ENCODE measurements at places on chromosomes 6 and 20. TPM values are rescaled to one million over a fixed set of nuclear protein-coding genes. Genes with fewer than 3 reads are reported as not detected.
A peak's percentile ranks its signal among the peaks of the same experiment; 100 is the strongest.

ARHGAP40 gene
- 0.72 TPM for total RNA-seq

TXLNB gene
- 0.07 TPM for total RNA-seq

NKAPL gene
- 0.41 TPM for total RNA-seq

OR2J3 gene
- 0.30 TPM for total RNA-seq

LINC00237 gene
- total RNA-seq: 0.78 TPM

DNA sequence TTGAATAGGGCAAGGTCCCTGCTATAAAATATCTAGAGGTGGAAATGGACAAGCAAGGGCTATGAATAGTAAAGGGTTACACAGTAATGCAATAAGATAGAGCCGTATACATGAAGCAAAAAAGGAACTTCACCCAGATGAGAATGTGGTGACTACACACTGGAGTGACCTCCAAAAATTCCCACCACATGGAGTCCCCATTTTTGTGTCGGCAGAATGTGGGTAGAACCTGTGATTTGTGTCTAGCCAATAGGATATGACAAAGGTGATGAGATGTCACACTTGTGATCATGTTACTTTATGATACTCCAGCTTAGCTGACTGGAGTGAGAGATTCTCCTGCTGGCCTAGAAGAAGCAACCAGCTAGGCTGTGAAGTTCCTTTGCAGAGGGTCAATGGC lies 96.8 kb downstream of the SYNE1 start:
- no peak overlapping the region for H3K4me3 ChIP-seq
- H3K36me3 ChIP-seq: no peaks in the 10 kb centered on the region
- no peak for DNase-seq
- H3K27me3 ChIP-seq: no peaks in the 10 kb centered on the region
- no peak overlapping the region for H3K27ac ChIP-seq
- no peaks in the 10 kb centered on the region for H3K4me1 ChIP-seq

GRCh38 chr20:48066246-48066645 lies 281.0 kb upstream of the SULF2 start:
- no peak for DNase-seq
- H3K36me3 ChIP-seq: peaks cover 3% of the 10 kb centered on the region
- no peaks in the 10 kb centered on the region for H3K4me1 ChIP-seq
- H3K27me3 ChIP-seq: peaks cover 2% of the 10 kb centered on the region
- no peak overlapping the region for H3K4me3 ChIP-seq
- no peak overlapping the region for H3K27ac ChIP-seq

DNA sequence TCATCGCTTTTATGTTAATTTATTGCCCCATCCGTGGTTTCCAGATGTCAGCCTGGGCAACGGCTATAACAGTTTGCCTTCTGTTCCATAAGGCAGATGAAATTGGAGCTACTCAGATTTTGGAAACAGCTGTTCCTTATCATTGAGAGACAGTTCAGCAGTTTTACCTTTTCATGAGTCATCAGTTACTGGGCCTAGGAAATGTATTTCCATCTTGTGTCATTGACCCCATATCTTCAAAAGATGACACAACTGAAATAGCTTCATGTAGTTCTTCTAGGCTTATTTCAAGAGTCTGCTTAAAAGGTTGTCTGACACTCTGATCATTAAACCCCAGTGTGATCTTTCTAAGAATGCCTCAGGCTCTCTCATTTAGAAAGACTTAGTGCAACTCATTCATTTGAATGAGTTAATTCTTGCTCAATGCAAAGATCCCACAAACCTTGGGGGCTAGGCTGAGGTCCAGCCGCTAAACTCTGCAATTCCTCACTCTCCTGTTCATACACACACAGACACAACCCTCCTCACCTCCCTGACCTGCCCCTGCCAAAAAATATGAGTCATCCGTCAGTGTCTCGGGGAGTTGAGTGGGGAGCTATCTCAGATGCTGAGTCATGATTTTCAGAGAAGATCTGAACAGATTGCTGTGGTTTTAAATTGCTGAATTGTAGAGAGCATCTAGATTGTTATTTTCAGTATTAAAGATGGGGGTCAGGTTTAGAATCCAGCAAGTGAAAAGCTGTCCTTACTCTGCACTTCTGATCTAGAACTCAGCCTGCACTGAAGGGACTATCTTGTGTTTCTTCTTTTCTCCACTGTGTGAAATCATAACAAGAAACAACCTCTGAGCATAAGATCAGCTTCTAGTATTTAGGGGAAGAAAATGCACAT lies 61.8 kb downstream of the RPP40 start:
- peak overlapping the region; percentile 91 for H3K27ac ChIP-seq
- peaks cover 33% of the 10 kb centered on the region for H3K4me1 ChIP-seq
- H3K27me3 ChIP-seq: no peaks in the 10 kb centered on the region
- DNase-seq: no peak
- peaks cover 38% of the 10 kb centered on the region for H3K36me3 ChIP-seq
- no peak overlapping the region for H3K4me3 ChIP-seq

DNA sequence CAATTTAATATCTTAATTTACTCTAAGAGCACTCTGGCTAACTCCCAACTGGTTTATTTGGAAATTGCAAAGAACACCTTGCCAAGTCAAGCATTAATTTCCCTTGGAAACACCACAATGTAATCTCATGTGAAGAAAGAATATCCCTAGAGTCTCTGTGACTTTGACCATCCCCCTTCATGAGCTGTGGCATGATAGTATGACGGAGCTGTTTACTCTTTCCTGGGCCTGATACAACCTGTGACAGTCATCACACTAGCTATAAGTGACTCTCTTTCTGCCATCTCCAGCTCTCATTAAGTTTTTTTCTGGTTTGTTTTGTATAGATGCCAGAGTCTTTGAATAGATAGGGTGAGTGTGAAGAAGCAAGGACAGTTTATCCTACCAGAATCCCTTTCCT lies 470.3 kb upstream of the JARID2 start:
- no peaks in the 10 kb centered on the region for H3K27me3 ChIP-seq
- no peak for DNase-seq
- no peak overlapping the region for H3K27ac ChIP-seq
- H3K36me3 ChIP-seq: peaks cover 13% of the 10 kb centered on the region

- H3K4me1 ChIP-seq: peaks cover 9% of the 10 kb centered on the region
- no peak overlapping the region for H3K4me3 ChIP-seq
- H3K36me3 ChIP-seq: peaks cover 9% of the 10 kb centered on the region
- H3K27ac ChIP-seq: no peak overlapping the region
Observed at GRCh38 chr20:40844332-40844731, 155.3 kb upstream of the MAFB start.

DNA sequence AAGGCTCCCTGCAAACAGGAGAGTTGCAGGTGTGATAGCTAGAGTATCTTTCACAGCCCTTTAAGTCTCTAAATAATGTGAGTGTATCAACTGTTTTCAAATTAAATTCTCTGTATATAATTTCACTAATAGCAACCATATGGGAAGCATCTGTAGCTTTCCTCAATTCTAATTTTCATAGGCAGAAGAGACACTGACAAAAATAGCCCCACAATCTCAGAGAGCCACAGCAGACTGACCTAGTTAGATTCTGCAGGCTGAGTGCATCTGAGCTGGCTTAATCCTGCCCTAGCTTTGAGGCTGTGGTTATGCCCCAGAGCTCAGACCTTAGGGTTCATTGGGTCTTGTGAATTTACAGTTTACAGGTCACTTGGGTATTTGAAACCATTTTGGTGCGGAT lies 63.9 kb downstream of the MAP7 start:
- DNase-seq: no peak
- peaks cover 7% of the 10 kb centered on the region for H3K36me3 ChIP-seq
- H3K4me1 ChIP-seq: peaks cover 19% of the 10 kb centered on the region
- no peak overlapping the region for H3K27ac ChIP-seq
- H3K27me3 ChIP-seq: no peaks in the 10 kb centered on the region

DNA sequence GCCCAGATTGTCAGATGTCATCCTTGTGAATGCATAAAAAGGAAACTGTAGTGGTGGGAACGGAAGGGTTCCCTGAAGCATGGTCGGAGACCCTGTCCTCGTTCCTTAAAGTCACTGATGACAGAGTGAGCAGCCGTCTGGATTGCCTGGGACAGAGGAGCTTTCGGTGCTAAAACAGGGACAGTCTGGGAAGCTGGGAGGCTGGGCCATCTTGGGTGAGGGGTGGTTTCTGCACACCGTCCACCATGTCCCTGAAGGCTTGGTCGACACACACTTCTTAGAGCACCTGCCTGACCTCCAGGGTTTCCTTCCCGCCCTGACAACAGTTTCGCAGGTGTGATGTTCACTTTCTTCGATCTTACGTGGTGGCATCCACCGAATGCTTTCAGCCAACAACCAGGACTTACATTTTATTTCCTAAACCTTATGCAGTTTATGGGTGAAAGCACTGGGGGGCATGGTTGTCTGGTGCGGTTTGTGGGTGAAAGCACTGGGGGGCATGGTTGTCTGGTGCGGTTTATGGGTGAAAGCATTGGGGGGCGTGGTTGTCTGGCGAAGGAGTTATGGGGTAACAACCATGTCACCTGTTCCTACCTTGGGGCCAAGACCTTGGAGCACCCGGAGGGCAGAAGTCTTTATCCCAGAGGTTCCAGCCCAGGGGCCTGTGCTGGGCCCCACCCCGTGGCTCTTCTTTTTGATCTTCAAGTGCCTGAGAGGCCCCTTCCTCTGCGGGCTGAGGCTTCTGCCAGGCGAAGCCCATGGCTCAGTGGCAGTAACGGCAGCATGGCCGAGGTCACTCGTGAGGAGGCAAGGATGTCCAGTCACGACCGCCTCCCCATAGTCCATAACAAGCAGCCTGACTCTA lies 81.7 kb upstream of the FRMD1 start:
- peaks cover 41% of the 10 kb centered on the region for H3K4me1 ChIP-seq
- no peak for DNase-seq
- no peak overlapping the region for H3K27ac ChIP-seq
- H3K36me3 ChIP-seq: no peaks in the 10 kb centered on the region
- H3K27me3 ChIP-seq: no peaks in the 10 kb centered on the region

GRCh38 chr6:134047673-134048072 lies 4.8 kb downstream of the SLC2A12 start:
- H3K4me1 ChIP-seq: peaks cover 17% of the 10 kb centered on the region
- peaks cover 8% of the 10 kb centered on the region for H3K36me3 ChIP-seq

- no peaks in the 10 kb centered on the region for H3K4me1 ChIP-seq
- DNase-seq: no peak
- H3K36me3 ChIP-seq: no peaks in the 10 kb centered on the region
- H3K27me3 ChIP-seq: no peaks in the 10 kb centered on the region
Observed at GRCh38 chr6:81838724-81839426, 86.4 kb upstream of the TENT5A start.

DNA sequence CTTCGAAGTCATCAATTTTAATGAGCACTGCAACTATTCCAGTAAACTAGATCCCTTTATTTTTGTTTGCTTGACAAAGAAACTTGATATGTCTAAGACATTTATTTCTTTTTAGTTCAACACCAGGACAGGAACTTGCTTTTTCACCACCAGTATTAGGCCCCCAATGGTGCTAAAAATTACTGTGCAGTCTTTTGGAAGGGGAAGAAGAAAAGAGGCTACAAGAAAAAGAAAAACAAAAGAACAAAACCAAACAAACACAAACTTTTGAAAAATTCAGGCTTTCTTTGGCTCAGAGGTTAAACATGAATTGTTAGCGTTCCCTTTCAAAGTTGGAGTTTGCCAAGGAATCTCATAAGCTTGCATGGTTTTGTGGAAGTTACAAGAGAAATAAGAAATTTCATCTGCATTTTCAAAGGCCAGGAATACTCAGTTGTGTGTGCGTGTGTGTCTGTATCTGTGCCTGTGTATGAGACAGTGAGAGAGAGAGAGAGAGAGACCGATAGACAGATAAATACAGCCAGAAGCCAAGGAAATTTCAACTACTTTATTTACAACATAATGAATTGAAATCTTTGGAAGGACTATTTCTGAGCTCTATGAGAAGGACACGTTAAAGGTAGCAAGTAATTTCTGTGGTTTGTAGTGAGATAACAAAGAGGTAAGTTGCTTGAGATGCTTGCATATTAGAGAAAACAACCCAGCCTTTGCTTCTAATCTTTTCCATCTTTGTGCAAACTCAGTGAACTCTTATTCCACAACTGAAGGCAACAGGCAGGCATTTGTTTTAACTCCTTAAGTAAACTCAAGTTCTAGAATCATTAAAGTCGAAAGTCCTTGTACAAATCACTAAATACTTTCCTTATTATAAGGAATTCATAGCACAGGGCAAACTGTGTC lies 171.0 kb upstream of the CITED2 start:
- no peak overlapping the region for H3K4me3 ChIP-seq
- DNase-seq: no peak
- no peaks in the 10 kb centered on the region for H3K36me3 ChIP-seq
- H3K27ac ChIP-seq: no peak overlapping the region
- H3K27me3 ChIP-seq: no peaks in the 10 kb centered on the region

- no peaks in the 10 kb centered on the region for H3K27me3 ChIP-seq
- H3K36me3 ChIP-seq: peaks cover 10% of the 10 kb centered on the region
- DNase-seq: no peak
- no peak overlapping the region for H3K4me3 ChIP-seq
Observed at GRCh38 chr20:15742627-15743026, 830.6 kb downstream of the KIF16B start.
